Central memory CD8-positive, alpha-beta T cell (primary cell): ENCODE measurements at places on chromosomes 5 and 9.

DNA sequence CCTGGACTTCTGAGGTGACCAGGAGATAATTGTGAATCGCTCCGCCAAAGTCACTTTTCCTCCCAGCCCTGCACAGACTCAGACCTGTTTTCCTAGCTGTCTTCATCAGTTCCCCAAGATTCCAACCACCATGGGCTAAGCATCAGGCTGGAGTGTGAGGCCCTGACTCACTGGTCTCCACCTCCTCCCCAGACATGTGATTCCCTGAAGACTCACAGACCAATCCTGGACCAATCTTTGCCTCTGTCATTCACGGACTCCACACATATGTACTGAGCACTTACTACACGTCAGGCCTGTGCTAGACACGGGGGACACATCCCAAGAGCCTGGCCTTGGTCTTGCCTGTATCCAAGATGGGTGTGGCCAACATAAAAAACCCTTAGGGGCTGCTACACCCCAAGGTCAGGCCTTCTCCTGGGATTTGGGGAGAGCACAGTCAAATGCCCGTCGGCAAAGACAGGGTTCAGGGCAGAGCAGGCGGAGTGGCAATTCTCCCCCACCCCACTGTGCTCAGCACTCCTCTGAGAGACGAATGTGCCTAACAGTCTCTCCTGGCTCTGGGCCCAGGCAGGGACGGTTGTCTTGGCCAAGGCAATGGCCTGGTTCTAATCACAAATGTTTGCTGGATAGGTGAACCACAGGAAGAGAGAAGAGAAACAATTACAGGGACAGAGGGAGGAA is 11.9 kb downstream of the EEIG1 start:
- no peak for DNase-seq

DNA sequence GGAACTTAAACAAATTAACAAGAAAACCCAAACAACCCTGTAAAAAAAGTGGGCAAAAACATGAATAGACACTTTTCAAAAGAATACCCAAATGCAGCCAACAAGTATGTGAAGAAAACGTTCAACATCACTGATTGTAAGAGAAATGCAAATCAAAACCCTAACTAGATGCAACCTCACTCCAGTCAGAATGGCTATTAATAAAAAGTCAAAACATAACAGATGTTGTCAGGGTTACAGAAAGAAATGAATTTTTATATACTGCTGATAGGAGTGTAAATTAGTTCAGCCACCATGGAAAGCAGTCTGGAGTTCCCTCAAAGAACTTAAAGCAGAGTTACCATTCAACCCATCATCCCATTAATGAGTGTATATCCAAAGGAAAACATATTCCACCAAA is 479.0 kb downstream of the MTRR start:
- no peak for DNase-seq

- DNase-seq = no peak
Measured at GRCh38 chr5:126577415-126577814, 17.6 kb downstream of the ALDH7A1 start.

DNA sequence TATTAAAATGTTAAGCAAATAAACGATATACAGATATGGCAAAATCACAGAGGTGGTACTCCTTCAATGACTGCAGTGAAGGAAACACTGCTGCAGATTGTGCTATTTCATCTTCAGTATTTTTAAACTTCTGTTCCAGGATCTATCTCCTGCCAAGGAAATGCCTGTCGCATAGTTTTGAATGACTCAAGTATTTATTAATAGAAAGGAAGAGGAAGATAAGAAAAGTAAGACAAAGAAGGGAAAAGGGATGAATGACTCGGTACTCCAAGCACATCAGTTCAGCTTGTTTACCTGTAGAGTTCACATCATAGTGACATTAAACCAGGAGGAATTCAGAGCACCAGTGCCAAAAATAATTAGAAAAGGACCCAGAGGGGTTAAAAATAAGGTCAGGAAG is 5.1 kb upstream of the GPX8 start:
- DNase-seq = no peak

DNA sequence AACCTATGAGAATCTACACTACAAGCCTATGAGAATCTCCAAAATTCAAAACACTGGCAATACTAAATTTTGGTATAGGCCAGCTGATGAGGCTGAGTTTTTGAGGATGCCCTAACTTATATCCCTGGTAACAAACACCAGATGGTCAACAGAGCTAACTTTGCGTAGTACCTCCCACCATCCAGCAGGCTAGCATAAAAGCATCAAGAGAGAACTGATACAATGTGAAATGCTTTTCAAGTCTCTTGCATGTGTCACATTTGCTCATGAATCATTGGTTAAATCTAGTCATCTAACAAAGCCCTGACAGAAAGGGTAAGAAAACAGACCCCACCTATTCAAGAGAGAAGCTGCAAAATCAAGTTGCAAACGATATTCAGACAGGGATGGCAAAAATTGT is 1609.7 kb upstream of the CDH9 start:
- no peak for DNase-seq

GRCh38 chr5:125390326-125390725 is 643.9 kb upstream of the ZNF608 start:
- DNase-seq = no peak

DNA sequence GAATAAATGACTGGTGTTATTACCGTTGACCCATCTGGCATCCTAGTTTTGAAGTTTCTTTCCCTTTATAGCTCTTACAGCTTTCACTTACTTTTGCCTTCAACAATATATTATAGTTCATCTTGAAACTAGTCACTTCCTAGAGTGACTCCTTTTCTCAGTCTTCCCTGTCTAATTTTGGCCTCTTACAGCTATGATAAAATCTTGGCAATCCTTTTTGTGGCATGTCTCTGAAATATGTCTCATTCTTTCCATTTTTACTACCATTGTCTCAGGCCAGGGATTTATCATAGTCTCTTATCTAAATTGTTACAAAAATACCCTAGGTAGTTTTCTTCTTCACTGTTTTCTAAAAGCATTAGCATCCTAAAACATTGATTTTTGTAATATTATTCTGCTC is 621.3 kb upstream of the ZNF608 start:
- no peak for DNase-seq

DNA sequence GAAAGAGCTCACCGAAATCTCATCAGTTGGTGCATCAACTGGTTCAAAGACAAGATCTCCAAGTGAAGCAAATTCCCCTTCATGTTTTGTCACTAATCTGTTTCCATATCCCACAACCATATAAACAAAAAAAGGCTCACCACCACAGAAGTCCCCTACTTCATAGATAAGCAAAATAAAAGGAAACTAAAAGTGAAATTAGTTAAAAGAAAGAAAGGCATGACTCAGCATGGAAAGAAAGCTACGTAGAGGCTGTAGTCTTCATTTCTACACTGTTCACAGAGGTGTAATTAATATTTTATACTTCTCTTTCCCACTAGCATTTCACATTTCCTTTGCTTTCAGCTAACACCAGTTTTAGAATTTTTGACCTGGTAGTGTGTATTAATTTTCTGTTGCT is 208.0 kb downstream of the CYLC2 start:
- no peak for DNase-seq

DNA sequence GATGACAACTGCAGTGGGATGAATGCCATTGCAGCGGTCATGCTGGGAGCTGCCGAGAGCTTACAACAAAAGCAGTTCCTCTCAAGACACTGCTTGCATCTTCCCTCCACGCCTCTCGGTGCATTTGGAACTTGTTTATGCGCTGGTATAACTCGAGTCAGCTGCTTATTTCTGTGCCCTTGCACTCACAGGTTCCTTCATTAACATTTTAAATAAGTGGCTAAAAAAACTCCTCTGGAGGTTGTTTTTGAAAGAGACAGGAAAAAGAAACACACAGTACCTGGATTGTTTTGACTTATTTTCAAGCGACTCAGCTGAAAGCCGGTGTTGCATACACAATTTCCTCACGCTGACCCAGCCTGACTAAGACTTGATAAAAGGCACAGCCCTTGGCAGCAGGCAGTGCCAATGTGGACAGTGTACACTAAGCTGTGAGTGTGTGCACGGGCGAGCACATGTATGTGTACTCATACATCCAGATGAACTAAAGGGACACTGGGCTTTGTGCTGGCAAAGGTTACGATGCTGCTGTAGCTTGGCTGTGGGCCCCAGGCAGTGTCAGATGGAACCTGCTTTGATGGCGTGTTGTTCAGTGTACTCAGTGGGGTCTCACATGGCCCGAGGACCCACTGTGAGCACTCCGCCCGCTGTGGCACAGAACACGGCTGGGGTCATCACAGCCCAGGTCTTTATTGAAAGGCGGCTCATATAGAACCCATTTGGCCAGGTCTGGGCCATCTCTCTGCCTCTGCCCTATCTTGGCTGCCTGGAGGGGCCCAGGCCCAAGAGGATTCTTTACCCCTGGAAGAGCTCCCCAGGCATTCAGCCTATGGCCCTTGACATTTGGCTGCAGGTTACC is 92.3 kb downstream of the ANKRD33B start:
- DNase-seq = no peak

DNA sequence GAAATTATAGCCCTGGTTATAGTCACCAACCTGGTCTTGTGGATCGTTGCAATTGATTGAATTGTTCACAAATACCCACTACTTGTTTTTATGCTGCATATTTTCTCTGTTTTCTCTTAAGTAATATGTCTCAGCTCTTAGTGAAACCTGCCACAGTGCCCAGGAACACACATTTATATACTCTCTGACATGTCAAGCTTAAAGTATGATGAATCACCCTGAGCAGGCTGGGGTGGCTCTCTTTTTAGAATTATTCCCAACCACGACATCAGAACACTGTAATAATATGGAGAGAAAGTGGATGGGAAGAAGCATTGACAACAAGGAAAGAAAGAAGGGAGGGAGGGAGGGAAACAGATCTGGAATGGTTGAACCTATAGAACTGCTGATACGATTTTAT is 72.8 kb upstream of the ZNF608 start:
- DNase-seq = no peak

DNA sequence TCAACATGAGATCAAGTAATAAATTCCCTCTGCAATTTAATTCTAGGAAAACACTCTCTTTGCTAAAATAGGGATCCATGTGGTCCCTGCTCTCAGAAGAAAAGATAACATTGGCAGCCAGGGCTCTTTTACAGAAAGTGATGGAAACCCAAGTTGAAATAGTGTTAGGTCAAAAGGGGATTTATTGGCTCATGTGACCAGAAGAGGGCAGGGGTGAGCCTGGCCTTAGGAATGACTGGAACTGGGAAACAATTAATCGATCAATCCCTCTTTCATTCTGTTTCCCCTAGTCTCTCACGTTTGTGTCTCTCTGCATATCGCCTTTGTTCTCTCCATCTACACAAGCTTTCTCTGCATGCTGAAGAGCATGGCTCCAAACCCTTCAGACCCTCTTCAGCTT is 58.3 kb upstream of the ALDH1B1 start:
- DNase-seq = no peak

DNA sequence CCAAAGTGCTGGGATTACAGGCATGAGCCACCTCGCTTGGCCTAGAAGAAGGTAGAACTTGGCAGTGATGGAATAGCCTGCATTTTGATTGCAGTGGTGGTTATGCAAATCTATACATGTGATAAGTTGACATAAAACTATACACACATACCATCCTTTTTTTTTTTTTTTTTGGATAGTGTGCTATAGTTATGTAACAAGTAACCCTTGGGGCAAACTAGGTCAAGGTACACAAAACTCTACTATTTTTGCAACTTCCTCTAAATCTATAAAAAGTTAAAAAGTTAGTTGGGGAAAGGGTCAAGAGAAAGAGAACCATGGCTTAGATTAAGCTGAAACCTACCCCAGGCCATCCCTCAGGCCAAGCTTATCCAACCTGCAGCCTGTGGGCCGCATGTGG is 11.1 kb downstream of the TRIM14 start:
- DNase-seq = no peak

DNA sequence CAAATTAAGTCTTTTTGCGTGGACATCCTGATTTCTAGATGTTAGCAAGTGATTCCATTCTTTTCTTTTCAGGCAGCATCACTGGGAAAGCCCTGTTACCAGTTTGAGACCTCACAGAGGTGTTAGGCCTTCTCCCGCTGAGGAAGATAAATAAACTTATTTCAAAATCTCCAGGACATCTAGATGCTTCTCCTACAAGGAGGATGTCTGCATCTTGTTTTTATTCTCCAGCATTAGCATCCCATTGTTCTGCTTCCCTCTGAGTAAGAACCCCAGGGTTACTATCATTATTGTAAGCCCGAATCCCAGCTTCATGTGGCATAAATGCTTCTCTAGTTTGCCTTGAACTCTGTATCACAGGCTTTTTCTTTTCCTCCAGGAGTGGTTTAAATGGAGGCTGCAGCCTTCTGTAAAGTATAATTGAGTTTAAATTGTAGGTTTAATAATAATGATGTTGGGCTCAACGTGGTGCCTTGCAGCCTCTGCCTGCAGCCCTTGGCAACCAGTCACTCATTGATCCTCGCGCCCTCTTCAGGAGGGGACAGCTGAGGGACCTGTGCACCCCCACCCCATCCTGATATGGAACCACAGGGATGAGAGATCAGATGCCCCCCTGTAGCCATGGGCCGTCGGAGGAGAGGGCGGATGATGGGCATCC is 114.9 kb downstream of the PDZD2 start:
- no peak for DNase-seq

GRCh38 chr5:127602481-127602880 is 46.4 kb upstream of the CTXN3 start:
- DNase-seq = no peak

- DNase-seq = no peak
Measured at GRCh38 chr5:61689153-61689846, 357.2 kb downstream of the ZSWIM6 start.

DNA sequence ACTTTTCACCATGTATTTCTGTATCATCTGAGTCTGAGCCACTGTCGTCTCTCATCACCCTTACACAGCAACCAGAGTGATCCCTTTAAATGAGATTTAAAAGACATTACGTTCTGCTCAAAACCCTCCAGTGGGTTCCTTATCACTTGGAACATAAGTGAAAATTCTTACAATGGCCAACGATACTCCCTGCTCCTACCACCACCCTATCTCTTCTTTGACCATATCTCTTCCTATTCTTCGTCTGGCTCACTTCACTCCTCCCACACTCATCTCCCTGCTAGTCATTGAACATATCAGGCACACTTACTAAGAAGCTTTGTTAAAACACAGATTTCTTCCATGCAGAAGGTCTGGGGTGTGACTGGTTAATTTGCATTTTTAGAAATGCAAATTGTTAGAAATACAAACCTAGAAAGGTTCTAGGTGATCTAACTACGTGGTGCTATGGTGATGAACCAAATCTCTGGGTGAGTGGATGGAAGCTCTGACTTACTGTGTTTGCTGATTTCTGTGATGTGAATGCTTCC is 166.6 kb upstream of the CD180 start:
- no peak for DNase-seq

- no peak for DNase-seq
Measured at GRCh38 chr5:147403651-147404640, 105.9 kb downstream of the DPYSL3 start.

GRCh38 chr5:72079288-72079687 is 28.0 kb upstream of the MAP1B start:
- DNase-seq = no peak

DNA sequence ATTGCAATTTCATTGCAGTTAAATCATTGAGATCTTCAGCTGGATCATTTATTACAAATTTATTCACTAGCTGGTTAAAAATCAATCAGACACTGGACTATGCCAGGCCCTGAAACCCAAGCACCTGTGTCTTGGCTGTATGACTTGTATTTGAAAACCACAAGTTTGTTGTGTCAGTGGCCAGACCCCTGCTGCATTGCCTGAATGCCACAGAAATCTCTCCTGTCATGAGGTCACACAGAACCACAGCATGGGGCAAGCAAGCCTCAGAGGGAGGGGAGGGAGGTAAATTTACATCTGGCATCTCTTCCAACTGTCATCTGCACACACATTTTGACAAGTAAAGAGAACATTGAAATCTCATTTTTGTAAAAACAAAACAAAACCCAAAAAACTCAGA is 90.0 kb downstream of the ARRDC3 start:
- no peak for DNase-seq

GRCh38 chr5:130955041-130955440 is 210.0 kb downstream of the HINT1 start:
- no peak for DNase-seq
